ENCODE measurements at places on chromosomes 5 and 9. TPM values are rescaled to one million over a fixed set of nuclear protein-coding genes. Genes with fewer than 3 reads are reported as not detected.

GRCh38 chr5:100446879-100447430 is 88.2 kb upstream of the FAM174A start:
- no peak for DNase-seq

- no peak for DNase-seq
Observed at GRCh38 chr5:154162539-154163151, 27.9 kb upstream of the GALNT10 start.

The KIAA0825 gene
- 2.2 TPM for total RNA-seq

The ABCA1 gene
- 12.6 TPM for total RNA-seq

- no peak for DNase-seq
Observed at GRCh38 chr5:99032234-99033013, 103.6 kb upstream of the CHD1 start.

GRCh38 chr5:4348919-4349318 is 753.3 kb downstream of the IRX1 start:
- no peak for DNase-seq

GRCh38 chr5:109688630-109688969 is 1.1 kb upstream of the MAN2A1 start:
- no peak for DNase-seq

- no peak for DNase-seq
Observed at GRCh38 chr9:99169086-99169485, 52.7 kb downstream of the ALG2 start.

GRCh38 chr5:96253140-96253539 is 179.9 kb downstream of the PCSK1 start:
- no peak for DNase-seq

The BHMT gene
- total RNA-seq: not detected

DNA sequence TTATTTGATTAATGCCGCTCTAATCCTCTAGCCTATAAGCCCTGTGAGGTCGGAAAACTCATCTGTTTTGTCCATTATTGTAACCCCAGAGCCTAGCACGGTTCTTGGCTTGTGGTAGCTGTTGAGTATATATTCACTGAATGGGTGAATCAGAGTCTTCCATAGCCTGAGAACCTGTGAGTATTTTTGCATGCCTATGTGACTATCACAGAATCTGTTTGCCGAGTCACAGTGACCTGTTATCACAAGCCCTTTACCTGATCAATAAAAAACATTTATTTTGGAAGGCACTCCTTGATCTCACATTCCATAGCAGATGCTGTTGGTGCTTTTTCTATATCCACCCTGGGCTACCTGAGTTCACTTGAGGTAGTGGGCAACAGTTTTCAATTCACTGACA is 125.0 kb upstream of the STC2 start:
- DNase-seq: no peak

DNA sequence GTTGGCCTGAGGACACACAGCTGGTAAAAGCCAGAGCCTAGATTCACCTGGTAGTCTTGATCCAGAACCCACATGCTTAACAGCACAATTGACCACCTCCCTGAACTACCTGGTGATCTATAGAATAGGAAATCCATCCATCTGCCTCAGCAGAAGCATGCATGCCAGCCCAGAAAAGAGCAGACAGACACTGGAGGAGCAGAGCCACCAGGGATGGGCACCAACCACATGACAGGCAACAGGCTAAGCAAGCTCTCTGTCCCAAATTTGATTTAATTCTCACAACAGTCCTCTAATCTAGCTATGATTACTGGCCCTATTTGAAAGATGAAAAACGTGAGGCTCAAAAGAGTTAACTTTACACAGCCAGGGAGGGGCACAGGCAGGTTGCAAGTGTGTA is 208.1 kb downstream of the SPOCK1 start:
- no peak for DNase-seq

DNA sequence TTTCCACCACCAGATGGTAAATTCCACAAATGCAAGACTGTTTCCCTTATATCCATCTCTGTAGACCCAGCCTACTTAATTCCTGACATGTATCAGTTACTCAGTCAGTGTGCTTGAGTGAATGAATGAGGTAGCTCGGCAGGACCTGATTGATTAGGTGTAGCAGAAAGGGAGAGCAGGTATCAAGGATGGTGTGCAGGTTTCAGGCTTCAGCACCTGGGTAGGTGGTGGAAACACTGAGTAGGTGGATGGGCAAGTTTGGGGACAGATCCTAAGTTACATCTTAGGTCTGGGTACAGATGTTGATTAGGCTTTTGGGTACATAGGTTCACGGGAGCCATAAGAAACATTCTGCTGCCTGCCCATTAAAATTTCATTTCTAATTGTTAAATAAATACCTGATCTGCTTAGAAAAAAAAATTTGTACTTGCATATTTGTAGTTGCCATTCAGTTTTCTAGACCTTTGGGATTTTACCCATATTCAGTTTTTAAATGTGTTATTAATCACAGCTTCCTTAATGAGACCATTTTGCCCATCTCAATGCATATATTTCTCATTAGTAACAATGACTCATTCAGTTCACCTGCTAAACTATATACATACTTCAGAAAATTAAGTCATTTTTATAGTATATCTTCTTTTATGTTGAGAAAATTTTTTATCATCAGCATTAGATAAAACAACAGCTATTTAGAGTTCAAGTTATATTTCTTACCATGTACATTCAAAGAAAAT is 111.8 kb downstream of the INIP start:
- no peak for DNase-seq

GRCh38 chr9:135741276-135742219 is 39.6 kb downstream of the KCNT1 start:
- DNase-seq: no peak

DNA sequence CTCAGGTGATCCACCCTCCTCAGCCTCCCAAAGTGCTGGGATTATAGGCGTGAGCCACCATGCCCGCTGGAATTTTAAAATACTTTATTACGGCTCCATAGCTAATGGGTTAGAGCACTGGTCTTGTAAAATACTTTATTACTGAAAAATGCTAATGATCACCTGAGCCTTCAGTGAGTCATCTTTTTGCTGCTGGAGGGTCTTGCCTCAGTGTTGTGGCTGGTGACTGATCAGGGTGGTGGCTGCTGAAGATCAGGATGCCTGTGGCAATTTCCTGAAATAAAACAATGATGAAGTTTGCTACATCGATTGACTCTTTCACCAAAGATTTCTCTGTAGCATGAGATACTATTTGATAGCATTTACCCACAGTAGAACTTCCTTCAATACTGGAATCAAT is 26.0 kb upstream of the GNE start:
- no peak for DNase-seq

The BARX1 gene
- not detected for total RNA-seq

The FRMD3 gene
- 98.9 TPM for total RNA-seq

DNA sequence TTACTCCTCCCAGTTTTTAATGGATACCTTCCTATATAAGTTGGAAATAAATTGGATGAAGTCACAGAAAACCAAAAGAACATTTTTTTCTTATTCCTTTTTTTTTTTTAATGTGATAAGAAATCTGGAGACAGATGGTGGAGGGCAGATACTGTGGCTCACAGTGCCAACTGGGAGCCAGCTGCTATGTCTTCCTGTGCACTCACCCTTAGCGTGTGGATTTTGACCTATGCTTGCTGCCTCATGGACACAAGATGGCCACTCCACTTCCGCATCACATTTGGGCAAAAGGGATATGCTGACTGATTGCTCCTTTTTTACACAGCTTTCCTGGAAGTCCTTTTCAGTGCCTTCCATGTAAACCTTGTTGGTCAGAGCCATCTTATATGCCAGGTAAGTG is 342.6 kb downstream of the MAN2A1 start:
- DNase-seq: no peak

The RNF38 gene
- total RNA-seq: 27.4 TPM

The NMUR2 gene
- 0.14 TPM for total RNA-seq

GRCh38 chr5:114363837-114364236 is 2.0 kb downstream of the KCNN2 start:
- DNase-seq: no peak

The AHRR gene
- 2.1 TPM for total RNA-seq

The CLIC3 gene
- 1.1 TPM for total RNA-seq

The AGXT2 gene
- not detected for total RNA-seq

The F12 gene
- not detected for total RNA-seq

- peak; percentile 86 for DNase-seq
Observed at GRCh38 chr9:136787690-136788400, 3.3 kb upstream of the TMEM141 start.

DNA sequence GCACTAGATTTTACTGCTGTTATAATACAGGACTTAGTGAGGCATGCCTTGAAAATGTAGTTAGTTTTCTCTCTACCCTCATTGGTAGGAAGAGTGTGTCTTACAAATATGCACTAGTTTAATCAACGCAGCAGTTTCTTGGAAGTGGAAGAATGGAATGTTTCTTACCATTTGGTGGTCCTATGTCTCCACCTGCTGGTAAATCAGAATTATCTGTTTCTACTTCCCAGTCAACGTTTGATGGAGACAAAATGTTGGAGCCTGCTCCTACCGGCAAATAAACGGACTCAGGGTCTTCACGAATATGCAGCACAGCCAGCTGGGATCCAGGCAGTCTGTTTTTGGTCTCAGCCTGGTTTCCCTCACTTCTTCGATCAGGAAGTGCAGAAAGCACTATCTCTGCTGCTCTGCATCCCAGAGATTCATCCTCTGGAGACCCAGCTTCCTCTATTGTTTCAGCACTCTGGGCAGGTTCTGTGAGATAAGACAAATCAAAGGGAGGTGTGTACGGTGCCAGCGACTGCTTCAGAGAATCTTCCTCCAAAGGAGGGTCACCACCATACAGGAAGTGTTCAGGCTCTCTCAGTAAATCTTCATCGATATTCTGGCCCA is 59.5 kb upstream of the PCA3 start:
- no peak for DNase-seq

GRCh38 chr9:127213859-127214258 is 50.7 kb upstream of the GARNL3 start:
- no peak for DNase-seq

GRCh38 chr5:154654486-154655371 is 100.4 kb upstream of the LARP1 start:
- no peak for DNase-seq

GRCh38 chr5:137753691-137754187 is 424 bp downstream of the HNRNPA0 start:
- DNase-seq: no peak

GRCh38 chr9:96026655-96027213 is 151.2 kb downstream of the ERCC6L2 start:
- DNase-seq: no peak

The SLC9A3 gene
- 1.1 TPM for total RNA-seq

GRCh38 chr9:567128-567746 is 274.3 kb upstream of the DMRT1 start:
- DNase-seq: no peak

- no peak for DNase-seq
Observed at GRCh38 chr9:365436-365835, 150.8 kb downstream of the DOCK8 start.

All from Right ventricle myocardium inferior (tissue), 1 donor.